ENCODE measurements at places on chromosomes 6 and 20. TPM values are rescaled to one million over a fixed set of nuclear protein-coding genes. Genes with fewer than 3 reads are reported as not detected.

The COL19A1 gene
- under 0.01 TPM for total RNA-seq

GRCh38 chr6:151292974-151293687 lies 53.4 kb downstream of the AKAP12 start:
- peak; percentile 88 for DNase-seq

DNA sequence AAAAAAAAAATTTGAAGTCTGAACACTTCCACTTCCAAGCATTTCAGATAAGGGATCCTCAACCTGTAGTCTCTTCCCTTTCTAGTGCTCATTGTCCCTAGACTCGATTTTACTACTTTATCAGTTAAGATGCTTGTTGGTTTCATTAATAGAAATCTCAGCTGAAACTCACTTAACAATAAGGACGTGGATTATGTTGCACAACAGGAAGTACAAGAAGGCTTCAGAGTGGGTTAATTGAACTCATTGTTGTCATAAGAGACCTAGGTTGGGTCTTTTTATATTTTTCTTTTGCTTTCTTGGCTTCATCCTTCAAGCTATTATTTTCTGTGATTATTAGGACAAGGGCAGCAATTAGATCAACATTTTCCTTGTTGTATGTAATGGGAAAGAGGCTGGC lies 175.2 kb downstream of the CDKAL1 start:
- DNase-seq: no peak

DNA sequence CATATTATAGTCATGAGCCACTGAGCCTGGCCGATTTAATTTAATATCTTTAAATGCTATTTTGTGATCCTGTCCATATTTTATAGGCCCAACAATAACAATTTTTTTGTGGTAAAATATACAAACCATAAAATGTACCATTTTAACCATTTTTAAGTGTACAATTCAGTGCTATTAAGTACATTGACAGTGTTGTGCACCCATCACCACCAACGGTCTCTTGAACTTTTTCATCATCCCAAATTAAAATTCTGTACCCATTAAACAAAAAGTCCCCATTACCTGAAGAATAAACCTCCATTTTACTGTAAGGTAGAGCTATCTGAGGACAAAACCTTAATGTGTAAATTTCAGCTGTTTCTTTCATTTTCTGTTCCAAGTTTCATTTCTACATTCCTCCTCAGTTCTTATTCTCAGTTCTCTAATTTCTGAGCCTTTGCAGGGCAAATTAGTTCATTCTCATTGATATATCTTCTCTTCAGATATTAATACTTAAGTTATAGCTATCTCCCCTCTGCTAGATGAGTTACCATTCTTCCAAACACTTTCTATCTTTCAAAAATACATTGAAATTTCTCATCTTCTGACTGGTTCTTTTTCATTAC lies 10.3 kb downstream of the MTO1 start:
- DNase-seq: no peak

The OR12D3 gene
- total RNA-seq: not detected

The RSPH9 gene
- under 0.01 TPM for total RNA-seq

DNA sequence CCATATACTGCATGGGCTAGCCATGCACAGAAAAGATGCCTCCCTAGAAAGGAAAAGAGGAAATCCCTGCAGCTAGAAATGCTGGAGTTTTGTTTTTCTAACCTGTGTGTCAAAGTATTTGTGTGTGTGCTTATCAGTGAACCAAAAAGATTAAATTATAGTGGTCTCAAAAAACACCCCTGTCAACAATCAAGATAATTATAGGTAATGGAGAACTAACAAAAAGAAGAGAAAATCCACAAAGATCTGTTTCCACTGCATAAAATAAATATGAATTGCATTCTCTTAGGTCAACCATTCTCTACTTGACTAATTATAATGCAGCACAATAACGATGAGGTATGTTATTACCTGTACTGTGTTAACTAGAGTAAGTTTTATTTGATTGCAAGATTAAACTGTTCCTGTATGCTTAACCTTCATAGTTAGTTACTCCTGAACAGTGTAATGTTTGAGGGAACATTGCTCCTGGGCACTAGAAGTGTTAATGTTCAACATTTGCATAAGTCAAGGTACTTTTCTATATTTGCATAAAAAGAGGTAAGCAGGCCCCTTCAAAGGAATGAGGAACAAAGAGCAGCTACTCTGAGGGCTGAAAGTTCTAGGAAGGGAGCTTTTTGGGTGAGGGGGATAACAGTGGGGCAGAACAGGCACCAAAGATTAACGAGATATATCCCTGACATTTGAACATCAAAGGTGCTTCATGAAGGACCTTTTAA lies 212.1 kb downstream of the BTBD9 start:
- DNase-seq: no peak

- peak; percentile 17 for DNase-seq
Observed at GRCh38 chr6:118589649-118590365, 41.7 kb downstream of the PLN start.

GRCh38 chr6:41546866-41547798 lies 951 bp downstream of the FOXP4 start:
- DNase-seq: peak; percentile 30

The MEI4 gene
- not detected for total RNA-seq

DNA sequence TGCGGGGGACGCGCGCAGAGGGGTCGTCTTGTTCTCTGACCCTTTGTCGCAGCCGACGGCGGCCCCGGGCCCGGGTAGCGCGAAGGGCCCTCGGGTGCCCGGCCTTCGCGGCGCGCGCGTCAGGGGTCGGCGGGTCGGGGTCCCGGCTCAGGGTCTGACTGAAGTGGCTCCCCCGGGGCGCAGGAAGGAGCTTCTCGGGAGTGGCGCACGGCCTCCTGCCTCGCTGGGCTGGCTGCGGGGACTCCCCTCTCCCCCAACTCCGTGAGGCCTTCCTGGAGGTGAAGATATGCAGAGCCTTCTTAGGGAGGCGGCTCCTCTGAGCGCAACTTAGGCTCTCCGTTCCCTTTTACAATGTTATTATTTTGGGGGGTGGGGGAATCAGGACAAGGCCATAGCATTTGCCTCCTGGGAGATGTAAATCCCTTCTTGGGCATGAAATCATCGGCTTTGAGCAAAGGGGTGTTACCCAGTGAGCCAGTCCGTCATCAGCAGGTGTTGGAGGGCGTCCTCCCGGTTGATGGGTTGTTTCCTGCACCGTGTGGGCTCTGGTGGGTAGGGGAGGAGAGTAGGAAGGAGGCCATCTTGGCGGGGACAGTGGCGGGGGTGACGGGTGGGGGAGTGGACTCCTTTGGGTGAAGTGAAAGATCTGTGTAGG lies 523 bp downstream of the CDS2 start:
- peak; percentile 56 for DNase-seq

DNA sequence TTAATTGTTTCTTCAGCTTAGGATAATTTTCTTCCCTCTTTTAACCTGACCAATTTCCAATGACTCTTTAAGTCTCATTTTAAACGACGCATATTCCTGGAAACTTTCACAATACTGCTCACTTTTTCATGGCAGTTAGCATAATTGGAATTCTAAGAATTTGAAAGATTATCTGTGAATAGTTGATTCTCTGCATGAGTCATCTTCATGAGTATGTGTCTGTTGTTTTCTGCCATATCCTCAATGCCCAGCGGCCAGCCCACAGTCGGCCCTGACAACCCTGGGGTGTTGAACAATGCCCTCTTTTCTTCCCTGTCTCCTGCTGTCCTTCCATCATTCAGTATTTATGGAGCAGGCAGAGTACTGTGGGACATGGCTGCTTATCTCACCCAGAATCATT lies 554.2 kb downstream of the CDH26 start:
- peak; percentile 63 for DNase-seq

DNA sequence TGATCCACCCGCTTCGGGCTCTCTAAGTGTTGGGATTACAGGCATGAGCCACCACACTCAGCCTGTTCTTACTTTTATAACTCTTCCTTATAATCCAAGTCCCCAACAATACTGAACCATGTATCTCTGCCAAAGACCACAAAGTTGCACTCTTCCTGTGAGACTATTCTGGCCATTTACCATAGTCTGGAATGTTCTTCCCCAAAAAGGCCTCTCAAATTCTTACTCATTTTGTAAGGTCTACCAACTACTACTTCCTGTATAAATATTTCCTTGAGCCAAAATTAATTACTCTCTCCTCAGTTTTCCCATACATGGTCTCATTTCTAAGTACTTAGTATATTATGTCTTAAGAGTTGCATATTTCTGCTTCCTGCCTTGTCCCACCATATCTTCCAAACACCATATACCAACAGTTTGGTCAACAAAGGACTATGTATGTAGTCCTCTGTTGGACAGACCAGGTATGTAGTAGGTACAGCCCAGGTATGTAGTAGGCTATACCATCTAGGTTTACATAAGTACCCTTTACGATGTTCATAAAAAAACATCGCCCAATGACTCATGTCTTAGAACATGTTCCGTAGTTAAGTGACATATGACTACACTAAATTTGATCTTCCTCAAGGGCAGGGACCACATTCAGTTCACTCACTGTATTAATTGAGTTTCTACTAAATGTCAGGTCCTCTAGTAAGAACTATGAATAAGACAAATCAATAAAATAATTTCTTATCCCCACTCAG lies 22.0 kb downstream of the RANBP9 start:
- no peak for DNase-seq

DNA sequence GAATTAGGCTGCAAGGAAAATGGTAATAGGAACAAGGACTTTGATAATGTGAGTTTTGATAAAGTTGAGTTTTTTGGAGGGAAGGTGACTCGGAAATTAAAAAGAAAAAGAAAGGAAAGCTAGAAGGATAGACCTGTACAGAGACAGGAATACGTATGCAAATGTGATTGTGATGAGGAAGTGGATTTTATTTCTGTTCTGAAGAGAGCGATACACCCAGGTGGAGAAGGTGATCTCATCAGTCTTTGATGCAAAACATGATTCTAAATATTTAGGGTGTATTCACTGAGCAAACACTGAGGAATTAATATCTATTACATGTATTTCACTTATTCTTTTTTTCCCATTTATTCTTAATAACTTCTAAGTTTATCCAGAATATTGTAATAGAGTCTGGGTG lies 9.2 kb upstream of the PLEKHG1 start:
- no peak for DNase-seq

DNA sequence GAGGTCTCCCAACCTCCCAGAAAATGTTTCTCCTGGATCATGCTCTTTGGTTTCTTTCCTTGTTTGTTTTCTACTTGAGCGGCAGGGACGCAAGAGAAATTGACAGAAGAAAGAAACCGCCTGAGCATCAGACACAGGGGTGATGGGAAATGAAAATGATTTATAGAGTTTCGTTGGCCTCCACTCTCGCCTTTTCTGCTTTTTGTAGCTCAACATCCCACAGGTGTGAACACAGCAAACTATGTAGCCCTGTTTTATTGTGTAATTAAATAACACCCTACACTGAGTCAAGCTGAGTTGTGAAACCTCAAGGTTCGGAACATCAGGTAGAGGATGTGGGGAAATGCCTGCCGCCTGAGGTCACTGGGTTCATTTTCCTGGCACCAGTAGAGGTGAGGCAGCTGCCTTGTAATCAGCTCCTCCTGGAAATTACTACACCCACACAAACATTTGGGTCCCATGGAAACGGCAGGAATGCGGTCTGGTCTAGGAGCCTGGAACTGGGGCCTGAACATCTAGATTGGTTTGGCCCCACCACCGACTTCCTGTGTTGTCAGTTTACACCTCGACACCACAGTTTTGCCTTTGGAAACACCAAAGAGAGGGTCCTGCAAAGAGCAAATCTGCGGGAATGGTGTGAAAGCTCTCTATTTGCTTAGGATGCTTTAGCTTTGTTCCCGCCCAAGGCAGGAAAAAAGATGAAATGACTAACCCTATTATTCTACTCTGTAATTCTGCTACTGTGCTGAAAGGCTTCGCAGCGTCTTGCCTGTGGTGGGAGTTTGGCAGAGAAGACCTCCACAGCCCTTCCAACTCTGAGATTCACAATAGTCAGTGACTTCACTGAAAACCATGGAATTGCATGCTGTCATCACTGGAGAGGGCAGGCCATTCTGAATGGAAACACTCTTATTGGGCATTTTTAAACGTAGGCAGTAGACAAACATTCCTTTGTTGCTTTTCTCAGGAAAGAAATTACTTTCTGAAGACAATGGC lies 53.0 kb downstream of the ADAT2 start:
- peak; percentile 46 for DNase-seq

DNA sequence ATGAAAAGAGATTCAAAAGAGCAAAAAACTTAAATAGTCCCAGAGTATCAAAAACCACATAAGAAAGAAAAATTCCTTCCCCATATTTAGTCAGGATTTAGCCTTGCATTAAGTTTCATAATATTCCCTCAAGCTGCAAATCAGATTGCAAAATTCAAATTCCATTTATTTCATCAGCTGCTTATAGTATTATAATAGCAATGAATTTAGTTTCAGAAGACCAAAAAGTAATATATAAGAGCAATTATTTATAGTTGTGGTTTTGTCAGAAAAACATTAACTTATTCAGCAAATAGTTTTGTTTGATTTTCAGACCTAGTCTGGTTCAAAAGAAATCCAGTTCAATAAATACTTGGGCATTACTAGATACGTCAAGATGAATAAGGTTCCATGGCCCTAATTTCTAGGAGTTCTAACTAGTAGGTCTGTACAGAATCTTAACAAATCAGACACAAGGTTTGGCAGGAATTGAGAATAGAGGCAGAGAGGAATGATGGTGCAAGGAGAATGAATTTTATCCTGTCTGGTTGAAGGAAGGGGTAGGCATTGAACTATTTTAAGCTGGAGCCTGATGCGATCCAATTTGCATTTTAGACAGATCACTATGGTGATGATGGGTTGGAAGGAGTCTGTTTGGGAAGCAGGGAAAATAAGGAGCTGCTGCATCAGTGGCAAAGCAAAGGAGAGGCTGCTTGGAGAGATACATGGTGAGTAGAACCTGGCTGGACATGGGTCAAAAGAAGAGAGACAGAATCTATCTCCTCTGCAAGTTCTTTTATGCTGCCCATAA lies 163.9 kb upstream of the STXBP5 start:
- DNase-seq: peak; percentile 55

GRCh38 chr6:157552820-157553485 lies 172.0 kb downstream of the ZDHHC14 start:
- DNase-seq: no peak

DNA sequence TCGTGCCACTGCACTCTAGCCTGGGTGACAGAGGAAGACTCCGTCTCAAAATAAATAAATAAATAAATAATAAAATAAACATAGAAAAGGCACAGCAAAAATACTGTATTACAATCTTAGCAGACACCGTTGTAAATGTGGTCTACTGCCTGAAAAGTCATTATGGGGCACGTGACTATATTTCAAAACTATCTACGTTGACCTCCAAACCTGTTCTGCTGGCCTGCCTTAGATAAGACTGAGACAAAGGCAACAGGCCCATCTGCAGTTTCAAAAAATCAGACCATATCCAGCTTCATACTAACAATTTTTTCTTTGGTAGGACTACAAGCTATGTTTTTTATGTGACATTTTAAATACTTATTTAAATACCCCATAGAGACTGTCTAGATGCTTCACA lies 59.1 kb downstream of the AGPAT4 start:
- DNase-seq: no peak

- no peak for DNase-seq
Observed at GRCh38 chr6:125008957-125009356, 46.7 kb downstream of the RNF217 start.

DNA sequence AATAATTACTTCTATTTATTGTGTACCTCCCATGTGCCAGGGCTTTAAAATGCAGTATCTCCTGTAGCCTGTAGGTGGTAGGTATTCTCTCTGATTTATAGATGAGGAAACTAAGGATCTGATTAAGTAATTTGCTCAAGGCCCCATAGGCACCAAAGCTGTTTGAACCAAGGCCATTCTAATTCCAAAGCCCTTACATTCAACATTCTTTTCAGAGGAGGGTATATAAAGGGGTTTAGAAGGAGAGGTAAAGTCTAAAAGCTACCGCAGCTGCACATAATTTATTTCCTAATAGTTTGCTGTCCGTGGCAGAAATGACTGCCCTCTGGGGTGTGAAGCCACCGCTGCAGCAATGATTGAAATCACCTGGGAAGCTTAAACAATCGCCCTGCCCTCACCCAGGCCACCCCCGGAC lies 95.0 kb upstream of the FAM8A1 start:
- peak; percentile 34 for DNase-seq

The NTSR1 gene
- total RNA-seq: 0.56 TPM
